ENCODE measurements at places on chromosomes 4 and X.

- DNase-seq, result no peak
Observed at GRCh38 chr4:53120778-53121177, 245.1 kb downstream of the SCFD2 start.

DNA sequence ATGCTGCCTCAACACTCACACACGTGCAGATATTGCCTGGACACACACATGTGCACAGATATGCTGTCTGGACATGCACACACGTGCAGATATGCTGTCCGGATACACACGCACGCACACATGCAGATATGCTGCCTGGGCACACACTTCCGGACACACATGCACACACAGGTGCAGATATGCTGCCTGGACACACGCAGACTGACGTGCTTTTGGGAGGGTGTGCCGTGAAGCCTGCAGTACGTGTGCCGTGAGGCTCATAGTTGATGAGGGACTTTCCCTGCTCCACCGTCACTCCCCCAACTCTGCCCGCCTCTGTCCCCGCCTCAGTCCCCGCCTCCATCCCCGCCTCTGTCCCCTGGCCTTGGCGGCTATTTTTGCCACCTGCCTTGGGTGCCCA is 14.7 kb downstream of the FGFRL1 start:
- no peak for DNase-seq

GRCh38 chr4:131427000-131427399 is 1722.1 kb upstream of the PCDH10 start:
- no peak for DNase-seq

DNA sequence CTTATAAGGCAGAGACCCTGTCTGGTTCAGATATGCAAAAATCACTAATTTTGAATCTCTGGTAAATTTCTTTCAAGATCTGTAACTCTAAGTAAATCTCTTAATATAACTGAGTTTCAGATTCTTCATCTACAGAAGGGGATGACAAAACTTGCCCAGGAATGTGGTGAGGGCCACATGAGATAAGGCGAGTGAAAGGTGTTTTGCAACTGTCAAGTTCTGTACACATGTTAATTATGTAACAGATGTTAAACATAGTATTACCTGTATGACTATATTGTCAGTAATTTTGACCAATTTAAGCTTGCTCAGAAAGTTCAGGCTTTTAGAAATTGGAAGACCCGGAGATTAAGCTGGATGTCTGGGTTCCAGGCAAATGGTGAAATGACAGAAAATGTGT is 549 bp upstream of the GLRB start:
- no peak for DNase-seq

- no peak for DNase-seq
Observed at GRCh38 chr4:104451573-104451972, 43.1 kb downstream of the CXXC4 start.

- DNase-seq, result no peak
Observed at GRCh38 chr4:47674144-47674543, 163.7 kb downstream of the CORIN start.

GRCh38 chrX:24870143-24870542 is 145.6 kb downstream of the ARX start:
- DNase-seq, result no peak

DNA sequence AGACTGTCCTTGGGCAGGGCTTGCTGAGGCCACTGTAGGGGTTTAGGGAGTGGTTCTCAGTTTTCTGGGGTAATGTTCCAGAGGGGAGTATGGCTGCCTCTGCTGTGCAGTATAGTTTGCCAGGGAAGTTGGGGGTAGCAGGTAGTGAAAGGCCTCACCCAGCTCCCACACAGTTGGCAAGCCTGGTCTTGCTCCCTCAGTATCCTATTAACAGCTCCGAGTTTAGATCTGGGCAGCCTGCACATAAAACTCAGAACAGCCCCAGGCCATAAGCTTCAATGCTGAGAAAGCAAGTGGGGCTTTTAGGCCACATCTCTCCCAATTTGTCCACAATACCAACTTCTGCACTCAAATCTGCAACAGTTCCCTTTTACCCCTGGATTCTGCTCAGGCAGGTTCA is 205.2 kb downstream of the GALNTL6 start:
- no peak for DNase-seq

GRCh38 chrX:18455384-18455783 is 30.0 kb downstream of the CDKL5 start:
- no peak for DNase-seq

GRCh38 chr4:186149872-186150271 is 41.5 kb upstream of the CYP4V2 start:
- DNase-seq, result no peak

- DNase-seq, result no peak
Observed at GRCh38 chrX:65586491-65586890, 51.9 kb upstream of the LAS1L start.

DNA sequence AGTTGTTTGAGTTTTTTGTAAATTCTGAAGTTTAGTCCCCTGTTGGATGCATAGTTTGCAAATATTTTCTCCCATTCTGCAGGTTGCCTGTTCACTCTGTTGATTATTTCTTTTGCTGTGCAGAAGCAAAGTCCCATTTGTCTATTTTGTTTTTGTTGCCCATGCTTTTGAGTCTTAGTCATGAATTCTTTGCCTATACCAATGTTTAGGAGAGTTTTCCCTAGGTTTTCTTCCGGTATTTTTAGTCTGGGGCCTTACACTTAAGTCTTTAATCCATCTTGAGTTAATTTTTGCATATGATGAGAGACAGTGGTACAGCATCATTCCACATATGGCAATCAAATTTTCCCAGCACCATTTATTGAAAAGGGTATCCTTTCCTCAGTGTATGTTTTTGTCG is 405.8 kb upstream of the RPS6KA3 start:
- no peak for DNase-seq

GRCh38 chr4:113607147-113607720 is 154.3 kb downstream of the CAMK2D start:
- DNase-seq, result no peak

- DNase-seq, result no peak
Observed at GRCh38 chr4:95867919-95868318, 28.0 kb downstream of the PDHA2 start.

DNA sequence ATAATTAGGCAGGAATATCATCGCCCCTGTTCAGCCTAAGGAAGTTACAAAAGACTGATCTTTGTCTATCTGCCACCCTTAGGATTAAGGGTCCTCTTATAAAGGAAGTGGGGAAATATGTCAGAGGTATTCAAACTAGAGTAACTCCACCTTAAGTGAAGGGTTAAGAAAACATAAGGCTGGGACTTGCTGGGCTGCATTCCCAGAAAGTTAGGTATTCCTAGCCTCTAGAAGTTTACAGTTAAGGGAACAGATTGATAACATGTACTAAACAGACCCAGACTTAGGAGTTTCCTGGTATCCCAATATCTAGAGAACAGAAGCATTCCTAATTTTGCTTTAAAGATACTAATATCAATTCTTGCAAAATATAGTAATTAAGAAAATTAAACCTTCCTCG is 6.0 kb downstream of the CXCL2 start:
- no peak for DNase-seq

GRCh38 chrX:119690921-119691716 is 1.8 kb downstream of the SEPTIN6 start:
- DNase-seq, result no peak

DNA sequence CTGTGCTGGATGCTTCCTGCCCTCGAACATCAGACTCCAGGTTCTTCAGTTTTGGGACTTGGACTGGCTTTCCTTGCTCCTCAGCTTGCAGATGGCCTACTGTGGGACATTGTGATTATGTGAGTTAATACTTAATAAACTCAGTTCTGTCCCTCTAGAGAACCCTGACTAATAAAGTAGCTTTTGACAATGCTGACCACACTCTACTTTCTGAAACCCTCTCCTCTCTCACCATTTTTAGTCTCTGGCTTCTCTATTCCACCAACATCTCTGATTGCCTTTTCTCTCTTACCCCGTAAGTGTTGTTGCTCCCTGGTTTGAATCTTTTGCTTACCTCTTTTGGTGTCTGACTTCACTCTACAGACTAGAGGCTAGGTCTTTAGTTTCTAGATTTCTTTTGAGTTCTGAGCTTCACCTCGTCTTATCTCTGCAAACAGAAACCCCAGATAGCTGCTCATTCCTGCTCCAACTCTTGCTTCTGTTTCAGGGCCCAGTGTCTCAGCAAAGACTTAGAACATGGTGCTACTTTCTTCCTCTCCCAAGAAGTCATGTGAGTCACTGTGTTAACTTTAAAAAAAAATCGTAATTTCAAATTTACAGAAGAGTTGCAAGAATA is 11.4 kb downstream of the TMSB4X start:
- no peak for DNase-seq

DNA sequence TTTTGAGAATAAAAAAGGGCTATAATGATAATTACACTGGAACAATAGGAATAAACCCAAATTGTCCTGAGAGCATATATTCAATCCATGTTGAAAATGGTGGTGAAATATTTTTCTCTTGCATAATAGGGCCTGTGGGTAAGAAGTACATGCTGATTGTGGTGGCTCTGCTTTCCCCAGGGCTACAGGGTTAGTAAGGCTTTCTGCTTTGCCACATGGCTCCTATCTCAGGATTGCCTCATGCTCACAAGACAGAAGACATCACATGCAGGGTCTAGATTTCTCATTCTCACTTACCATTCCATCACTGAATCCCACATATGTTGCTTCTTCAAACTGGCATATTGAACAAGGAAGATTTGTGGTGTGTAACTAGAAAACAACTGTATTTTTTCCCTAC is 12.4 kb upstream of the VEGFC start:
- DNase-seq, result no peak

- no peak for DNase-seq
Observed at GRCh38 chrX:71629467-71629866, 11.2 kb upstream of the CXCR3 start.

DNA sequence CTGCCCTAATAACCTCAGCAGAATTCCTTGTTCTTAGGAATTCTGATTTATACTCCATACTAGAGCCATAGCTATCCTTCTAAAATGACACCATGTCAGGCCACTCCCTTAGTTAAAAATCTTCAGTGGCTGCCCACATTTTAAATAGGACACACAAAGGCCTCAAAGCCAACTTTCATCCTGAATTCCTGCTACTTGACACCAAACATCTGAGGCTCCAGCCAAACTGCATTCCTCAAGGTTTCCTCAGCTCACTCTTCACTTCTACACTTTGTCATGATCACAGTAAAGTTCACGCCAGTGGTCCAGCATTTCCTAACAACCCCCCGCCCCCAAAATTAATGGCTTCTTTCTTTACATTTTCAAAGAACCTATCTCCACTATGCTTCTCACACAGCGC is 124.3 kb downstream of the ADGRA3 start:
- DNase-seq, result no peak

GRCh38 chr4:158018831-158019230 is 154.0 kb downstream of the GASK1B start:
- no peak for DNase-seq

GRCh38 chr4:83212041-83212851 is 72.4 kb downstream of the COQ2 start:
- no peak for DNase-seq

DNA sequence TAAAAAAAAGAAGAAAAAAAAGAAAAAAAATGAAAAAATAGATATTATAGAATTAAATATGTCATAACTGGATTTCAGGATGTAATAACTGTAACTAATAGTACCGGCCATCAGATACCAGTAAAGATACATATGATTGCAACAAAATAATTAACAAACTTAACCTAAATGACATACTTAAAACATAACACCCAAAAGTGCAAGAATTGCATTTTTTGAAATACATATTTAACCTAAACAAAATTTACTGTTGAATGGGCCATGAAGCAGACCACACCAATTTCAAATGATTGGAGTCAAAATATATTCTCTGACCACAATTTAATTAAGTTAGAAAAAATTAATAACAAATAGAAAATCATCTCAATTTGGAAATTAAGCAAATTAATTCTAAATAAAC is 33.1 kb downstream of the GABRA3 start:
- no peak for DNase-seq

DNA sequence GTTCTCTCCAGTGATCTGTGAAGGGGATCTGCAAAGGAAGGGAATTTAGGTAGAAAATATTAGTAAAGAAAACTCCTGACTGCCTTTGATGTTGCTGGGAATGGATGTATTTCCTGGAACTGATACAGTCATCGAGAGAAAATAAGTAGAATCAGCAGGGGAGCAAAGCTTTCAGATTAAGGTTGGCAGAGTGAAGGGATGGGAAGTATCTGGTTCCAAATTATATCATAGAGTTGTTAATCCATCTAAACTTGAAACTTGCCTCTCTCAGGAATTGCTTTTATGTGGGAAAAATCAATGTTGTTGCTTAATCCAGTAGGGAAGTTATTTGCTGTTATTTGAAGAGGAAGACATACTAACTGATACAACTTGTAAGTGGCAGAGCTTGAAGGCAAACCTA is 19.3 kb downstream of the EPHA5 start:
- no peak for DNase-seq

GRCh38 chr4:149987330-149988086 is 90.7 kb upstream of the DCLK2 start:
- DNase-seq, result peak; percentile 68

GRCh38 chrX:136021903-136022302 is 36.7 kb downstream of the SLC9A6 start:
- DNase-seq, result no peak

- DNase-seq, result no peak
Observed at GRCh38 chr4:173748353-173748752, 218.3 kb upstream of the HAND2 start.

GRCh38 chr4:68426516-68426915 is 20.7 kb upstream of the TMPRSS11E start:
- DNase-seq, result no peak

DNA sequence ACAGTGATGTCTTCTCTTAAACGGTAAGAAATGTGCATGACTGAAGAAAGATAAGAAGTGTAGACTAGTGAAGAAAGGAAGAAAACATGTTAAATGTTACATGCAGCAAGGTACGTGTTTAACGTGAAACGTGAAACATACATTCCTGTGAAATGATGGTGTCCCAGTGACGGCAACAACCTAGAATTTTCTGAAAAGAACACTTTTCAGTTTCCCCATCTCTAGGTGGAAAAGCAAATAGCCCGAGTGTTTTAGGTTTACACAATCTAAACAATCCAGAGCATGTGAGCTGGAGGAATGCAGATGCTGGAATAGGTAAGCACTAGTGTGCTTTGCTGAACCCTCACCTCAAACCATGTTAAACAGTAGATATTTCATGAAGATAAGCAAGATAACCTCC is 60.7 kb downstream of the CLNK start:
- DNase-seq, result no peak

DNA sequence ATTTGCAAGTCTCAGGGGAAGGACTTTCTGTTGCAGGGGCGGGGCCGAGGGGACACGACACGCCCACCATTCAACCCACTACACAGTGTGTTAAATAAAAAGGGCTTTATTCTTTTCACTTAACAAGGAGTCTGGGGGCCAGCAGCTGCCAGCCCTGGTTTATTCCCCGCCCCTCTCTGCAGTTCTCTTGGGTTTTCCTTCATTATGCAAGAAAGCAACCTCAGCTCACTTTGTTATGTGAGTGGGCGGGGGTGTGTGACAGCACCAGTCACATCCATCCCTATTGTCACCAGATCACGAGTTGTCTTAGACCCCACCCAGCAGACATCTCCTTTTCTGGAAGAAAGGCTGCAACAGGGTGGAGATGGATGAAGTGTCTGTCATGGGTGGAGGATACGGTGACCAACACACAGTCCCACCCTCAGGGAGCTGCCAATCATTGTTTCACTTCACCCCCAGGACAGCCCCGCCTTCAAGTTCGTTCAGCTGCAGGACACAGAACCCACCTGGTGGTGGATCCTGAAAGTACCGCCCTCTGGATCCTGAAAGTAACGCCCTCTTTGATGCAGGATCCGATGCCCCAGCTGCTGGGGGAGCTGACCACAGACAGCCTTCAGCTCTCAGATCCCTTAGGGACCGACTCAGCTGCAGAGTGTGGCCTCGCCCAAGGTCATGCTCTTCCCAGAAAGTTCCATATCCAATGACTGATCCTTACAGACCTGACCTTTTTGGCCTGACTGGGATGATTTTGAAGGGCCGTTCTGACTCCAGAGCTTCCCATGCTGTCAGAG is 79.6 kb downstream of the SMIM20 start:
- no peak for DNase-seq
